ENCODE measurements at places on chromosomes 12 and 14.

DNA sequence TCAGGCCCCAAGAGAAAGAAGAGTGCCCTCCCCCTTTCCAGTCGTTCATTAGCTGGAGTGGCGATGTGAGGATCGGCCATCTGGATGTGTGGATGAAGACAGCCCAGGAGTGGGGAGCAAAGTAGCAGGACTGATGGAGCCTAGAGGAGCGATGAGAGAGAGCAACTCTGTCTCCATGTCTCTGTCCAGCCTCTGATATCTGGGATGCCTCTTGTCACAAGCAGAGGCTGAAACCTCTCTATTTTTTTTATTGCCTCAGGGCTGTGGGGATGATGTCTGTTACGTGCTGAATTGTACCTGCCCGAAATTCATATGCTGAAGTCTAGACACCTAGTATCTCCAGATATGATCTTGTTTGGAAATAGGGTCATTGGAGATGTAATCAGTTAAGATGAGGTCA, 2.7 kb downstream of the SERPINA11 start:
- DNase-seq, result no peak

- DNase-seq, result no peak
Observed at GRCh38 chr12:46390881-46391280, 18.3 kb upstream of the SLC38A2 start.

GRCh38 chr14:66315548-66315947, 170.6 kb upstream of the CCDC196 start:
- no peak for DNase-seq

- no peak for DNase-seq
Observed at GRCh38 chr14:59228421-59228820, 40.0 kb downstream of the DAAM1 start.

DNA sequence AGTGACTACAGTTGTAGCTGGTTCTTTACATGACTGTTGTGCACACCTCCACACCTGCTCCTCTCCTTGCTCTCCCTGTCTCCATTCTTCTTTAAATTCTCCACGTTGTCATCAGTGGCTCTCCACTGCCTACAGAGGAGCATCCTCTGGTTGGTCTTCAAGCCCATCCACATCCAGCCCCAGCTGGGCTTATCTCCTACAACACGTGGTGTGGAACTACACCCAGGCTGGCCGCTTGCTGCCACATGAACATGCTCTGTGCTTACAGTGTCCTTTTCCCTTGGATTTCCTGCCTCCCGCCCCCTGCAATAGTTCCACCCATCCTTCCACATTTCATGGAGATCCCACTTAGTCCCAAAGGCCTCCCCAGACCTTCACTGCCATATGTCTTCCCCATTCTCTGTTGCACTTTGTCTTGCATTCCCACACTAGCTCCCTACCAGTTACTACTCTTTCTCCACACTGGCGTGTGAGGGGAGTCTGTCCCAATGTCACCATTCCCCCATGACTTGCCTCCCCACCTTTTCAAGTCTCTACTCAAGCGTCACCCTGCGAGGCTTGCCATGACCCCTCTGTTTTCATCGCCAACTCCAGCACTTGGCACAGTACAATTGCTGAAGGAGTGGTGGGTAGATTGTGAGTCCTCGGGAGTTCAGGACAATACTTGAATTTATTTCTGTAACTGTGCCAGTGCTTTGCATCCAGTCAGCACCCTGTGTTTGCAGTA, 9.8 kb upstream of the MCRS1 start:
- DNase-seq, result no peak

Measured in Ammon's horn (tissue), 1 donor.